ENCODE measurements at places on chromosomes 2 and 18. TPM values are rescaled to one million over a fixed set of nuclear protein-coding genes. Genes with fewer than 3 reads are reported as not detected.

The PGAP1 gene
- total RNA-seq: 21.3 TPM

The NEUROD1 gene
- not detected for total RNA-seq

The CTAGE1 gene
- not detected for total RNA-seq

The GAD1 gene
- 3.0 TPM for total RNA-seq

The CLEC4F gene
- total RNA-seq: not detected

The ALMS1 gene
- 22.8 TPM for total RNA-seq

The PDE6D gene
- 15.2 TPM for total RNA-seq

The NYAP2 gene
- total RNA-seq: not detected

The MYL1 gene
- not detected for total RNA-seq

The TUBA3E gene
- not detected for total RNA-seq

The TEX261 gene
- total RNA-seq: 61.6 TPM

The CKAP2L gene
- total RNA-seq: 0.83 TPM

The MCFD2 gene
- total RNA-seq: 77.7 TPM

The CYBRD1 gene
- 62.8 TPM for total RNA-seq

The HOXD11 gene
- total RNA-seq: not detected

The SKOR2 gene
- total RNA-seq: not detected

The MAB21L4 gene
- 0.17 TPM for total RNA-seq

The HOXD12 gene
- total RNA-seq: not detected

The TANC1 gene
- 51.5 TPM for total RNA-seq

The ATP6V1B1 gene
- not detected for total RNA-seq

The IGFBP2 gene
- total RNA-seq: 1,729 TPM

The SATB2 gene
- 14.6 TPM for total RNA-seq

The TRIM54 gene
- total RNA-seq: not detected

The ANKRD62 gene
- total RNA-seq: not detected

The CCDC68 gene
- total RNA-seq: 2.2 TPM

The IL18R1 gene
- total RNA-seq: 3.9 TPM

The C1GALT1C1L gene
- total RNA-seq: 0.67 TPM

The POTEJ gene
- not detected for total RNA-seq

The LRATD1 gene
- 14.8 TPM for total RNA-seq

The ZNF385B gene
- 1.2 TPM for total RNA-seq

The BOLL gene
- not detected for total RNA-seq

The MLPH gene
- total RNA-seq: 2.9 TPM

The SRD5A2 gene
- not detected for total RNA-seq

The KIAA2012 gene
- not detected for total RNA-seq

The MPV17 gene
- total RNA-seq: 37.2 TPM

The TBR1 gene
- under 0.01 TPM for total RNA-seq

The PROM2 gene
- total RNA-seq: 27.3 TPM

The ZSWIM2 gene
- total RNA-seq: not detected

The ANKRD30B gene
- total RNA-seq: not detected

All from mammary epithelial cell (primary cell).